ENCODE measurements at places on chromosomes 5 and 9. TPM values are rescaled to one million over a fixed set of nuclear protein-coding genes. Genes with fewer than 3 reads are reported as not detected.

The TEX48 gene
- total RNA-seq = not detected

The MCIDAS gene
- total RNA-seq = not detected

The SPINK5 gene
- total RNA-seq = 31.5 TPM

The IFNA21 gene
- total RNA-seq = not detected

The PCDHB15 gene
- 9.9 TPM for total RNA-seq

The SPINK13 gene
- total RNA-seq = not detected

The IFNK gene
- total RNA-seq = not detected

The PAEP gene
- total RNA-seq = not detected

The ZNF879 gene
- total RNA-seq = 5.7 TPM

The IRGM gene
- not detected for total RNA-seq

The PTBP3 gene
- total RNA-seq = 32.1 TPM

The LAMC3 gene
- total RNA-seq = 6.4 TPM

The LYRM7 gene
- 22.1 TPM for total RNA-seq

The DDX4 gene
- total RNA-seq = not detected

The MOB3B gene
- 4.2 TPM for total RNA-seq

The PCDHGB5 gene
- total RNA-seq = 11.3 TPM

The ATP6V0E1 gene
- total RNA-seq = 52.5 TPM

The CDK7 gene
- 21.6 TPM for total RNA-seq

The MYMK gene
- 18.3 TPM for total RNA-seq

The LHX2 gene
- 4.2 TPM for total RNA-seq

The SLC23A1 gene
- not detected for total RNA-seq

The INSL6 gene
- total RNA-seq = not detected

The SGCD gene
- total RNA-seq = 169 TPM

The PDE6A gene
- total RNA-seq = 0.31 TPM

The PITX1 gene
- 93.7 TPM for total RNA-seq

The DMGDH gene
- total RNA-seq = 1.8 TPM

The GHR gene
- 13.4 TPM for total RNA-seq

The FST gene
- total RNA-seq = 14.4 TPM

The TAF11L10 gene
- total RNA-seq = not detected

The SLC36A3 gene
- not detected for total RNA-seq

The MYOZ3 gene
- total RNA-seq = 51.5 TPM

The ENTPD2 gene
- 7.3 TPM for total RNA-seq

The TLX3 gene
- total RNA-seq = not detected

The GLRA1 gene
- total RNA-seq = not detected

The OR1N2 gene
- total RNA-seq = not detected

The ZCCHC7 gene
- 23.4 TPM for total RNA-seq

The PNPLA7 gene
- 1.5 TPM for total RNA-seq

The GM2A gene
- 26.3 TPM for total RNA-seq

The PROB1 gene
- 30.6 TPM for total RNA-seq

The DPH7 gene
- 26.0 TPM for total RNA-seq

The ADAMTS13 gene
- total RNA-seq = 4.2 TPM

The PHF24 gene
- total RNA-seq = 0.31 TPM

The SLC9A3 gene
- 4.3 TPM for total RNA-seq

The CD14 gene
- total RNA-seq = 15.7 TPM

The SAXO1 gene
- under 0.01 TPM for total RNA-seq

The PCDHB8 gene
- 2.3 TPM for total RNA-seq

The SPATA31A3 gene
- total RNA-seq = not detected

The KIF4B gene
- total RNA-seq = 0.10 TPM

The NR5A1 gene
- total RNA-seq = not detected

The GRAMD2B gene
- total RNA-seq = 16.2 TPM

Data from tongue (tissue), 3 donors.